HL-60 (cell line): ENCODE measurements at places on chromosomes 12 and 14.

GRCh38 chr14:100312877-100313400 is 6.7 kb upstream of the SLC25A29 start:
- no peak for DNase-seq

DNA sequence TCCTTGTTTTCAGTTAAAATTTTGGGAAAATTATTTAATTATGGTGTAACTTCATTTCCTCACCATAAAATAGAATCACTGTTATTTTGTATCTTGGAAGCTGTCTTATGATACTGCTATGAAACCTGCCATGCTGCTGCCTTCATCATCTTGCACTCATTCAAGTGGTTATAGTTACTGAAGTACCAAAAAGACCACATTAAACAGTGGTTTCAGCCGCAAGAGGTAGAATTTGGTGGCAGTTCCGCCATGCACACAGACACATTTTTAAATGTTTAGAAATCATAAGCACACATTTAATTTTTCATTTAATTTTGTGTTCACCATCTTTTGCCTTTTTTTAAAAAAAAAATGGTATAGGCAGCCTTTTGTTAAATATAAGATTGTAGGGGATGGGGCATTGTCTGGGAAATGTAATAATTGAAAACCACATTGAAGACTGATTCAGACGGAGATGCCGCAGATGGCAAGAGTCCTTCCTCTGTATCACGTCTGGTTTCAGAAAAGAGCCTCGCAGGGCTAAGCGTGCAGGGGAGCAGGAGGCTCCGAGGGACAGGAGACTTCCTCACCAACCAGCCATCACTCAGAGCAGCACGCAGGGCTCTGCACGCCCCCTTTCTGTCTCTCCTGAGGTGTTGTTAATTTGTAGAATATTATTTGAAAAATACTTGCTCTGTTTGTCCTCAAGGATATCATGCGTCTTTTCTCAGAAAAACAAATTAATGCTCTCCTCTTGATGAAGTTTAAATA is 115.2 kb upstream of the PELI2 start:
- DNase-seq, result no peak

GRCh38 chr12:12521044-12521485 is 41.6 kb downstream of the DUSP16 start:
- no peak for DNase-seq

- DNase-seq, result no peak
These were observed 1.9 kb downstream of the BMP4 start for GRCh38 chr14:53954551-53955228.

GRCh38 chr14:30559638-30560091 is 707 bp downstream of the G2E3 start:
- peak; percentile 7 for DNase-seq

- no peak for DNase-seq
These were observed 780 bp downstream of the TBC1D15 start for GRCh38 chr12:71840231-71840847.

- DNase-seq, result no peak
These were observed 58.5 kb upstream of the TMPO start for GRCh38 chr12:98456576-98457573.

DNA sequence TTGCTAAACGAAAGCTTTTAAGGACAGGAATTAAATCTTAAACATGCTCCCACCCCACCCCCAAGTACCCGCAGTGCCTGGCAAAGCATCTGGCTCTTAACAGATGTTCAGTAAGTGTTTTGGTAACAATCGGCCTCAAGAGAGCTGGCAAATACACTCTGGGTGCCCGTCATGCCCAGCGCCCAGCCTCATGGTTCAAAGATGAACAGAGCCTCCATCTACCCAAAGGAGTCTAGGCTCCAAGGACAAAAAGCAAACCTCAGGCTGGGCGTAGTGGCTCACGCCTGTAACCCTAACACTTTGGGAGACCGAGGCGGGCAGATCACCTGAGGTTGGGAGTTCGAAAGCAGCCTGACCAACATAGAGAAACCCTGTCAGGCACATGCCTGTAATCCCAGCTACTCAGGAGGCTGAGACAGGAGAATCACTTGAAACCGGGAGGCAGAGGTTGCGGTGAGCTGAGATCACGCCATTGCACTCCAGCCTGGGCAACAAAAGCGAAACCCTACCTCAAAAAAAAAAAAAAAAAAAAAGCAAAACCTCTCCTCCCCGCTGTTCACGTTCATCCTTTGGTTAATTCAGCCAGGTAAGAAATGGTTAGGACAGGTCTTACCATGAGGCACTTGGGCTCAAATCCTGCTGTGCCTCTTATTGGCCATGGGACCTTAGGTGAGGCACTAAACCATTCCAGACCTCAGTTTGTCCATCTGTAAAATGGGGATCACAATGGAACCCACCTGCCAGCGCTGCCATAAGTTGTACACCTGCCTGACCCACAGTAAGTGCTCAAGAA is 151.3 kb downstream of the BCL11B start:
- DNase-seq, result no peak

DNA sequence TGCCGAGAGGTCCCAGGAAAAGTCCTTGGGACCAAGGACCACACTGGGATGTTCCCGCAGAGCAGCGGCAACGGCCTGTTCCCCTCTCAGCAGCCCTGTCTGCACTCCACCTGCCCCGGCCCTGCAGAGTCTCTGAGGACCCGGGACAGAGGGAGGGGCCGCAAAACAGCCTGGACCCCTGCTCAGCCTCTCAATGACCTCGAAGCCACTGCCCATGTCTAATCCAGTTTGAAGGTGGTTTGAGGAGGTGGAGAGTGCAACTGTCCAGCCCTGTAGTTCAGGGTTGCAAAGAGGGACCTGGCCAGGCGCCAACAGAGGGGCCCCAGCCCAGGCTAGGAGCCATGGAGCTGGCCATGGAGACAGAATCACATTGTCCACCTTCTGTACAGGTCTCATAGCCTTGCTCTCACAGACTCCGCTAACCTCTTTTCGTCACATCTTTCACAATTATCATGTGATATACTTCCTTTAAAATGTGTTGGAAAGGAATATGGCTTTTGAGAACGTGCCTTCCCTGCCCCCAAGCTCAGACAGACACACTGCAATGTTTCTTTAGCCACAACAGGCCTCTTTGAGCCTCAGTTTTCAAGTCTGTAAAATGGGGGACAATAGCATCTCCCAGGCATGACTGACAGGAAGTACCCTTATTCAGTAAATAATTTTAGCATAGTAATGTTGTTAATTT is 49.3 kb downstream of the ACTN1 start:
- DNase-seq, result peak; percentile 69
